ENCODE measurements at places on chromosomes 2 and 18.

GRCh38 chr2:66431274-66431642 is 3.7 kb upstream of the MEIS1 start:
- DNase-seq = no peak

GRCh38 chr2:41871080-41871479 is 176.7 kb upstream of the PKDCC start:
- DNase-seq = no peak

- DNase-seq = no peak
Observed at GRCh38 chr2:121251497-121251896, 33.5 kb downstream of the TFCP2L1 start.

- DNase-seq = no peak
Observed at GRCh38 chr2:177549171-177549570, 156.6 kb downstream of the AGPS start.

DNA sequence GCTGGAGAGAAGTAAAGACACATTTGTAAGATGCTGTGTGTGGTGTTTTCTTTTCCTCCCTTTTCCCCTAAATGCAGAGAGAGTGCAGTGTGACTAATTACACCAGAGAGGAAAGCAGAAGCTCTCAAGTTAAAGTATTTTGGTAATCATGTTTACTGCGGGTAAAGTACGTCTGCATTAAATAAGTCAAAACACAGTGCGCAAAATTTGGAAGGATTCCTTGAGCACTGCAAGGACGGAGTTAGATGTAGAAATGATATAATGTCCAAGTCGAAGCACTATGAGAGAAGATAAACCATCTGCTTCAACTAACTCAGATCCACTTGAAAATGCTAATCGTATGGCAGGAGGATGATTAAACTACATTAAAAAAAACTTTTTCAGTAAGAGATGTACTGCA is 766.5 kb downstream of the RNF144A start:
- no peak for DNase-seq

GRCh38 chr2:173676647-173677046 is 288.5 kb downstream of the SP3 start:
- DNase-seq = no peak

GRCh38 chr18:79828258-79828657 is 30.5 kb downstream of the KCNG2 start:
- no peak for DNase-seq

DNA sequence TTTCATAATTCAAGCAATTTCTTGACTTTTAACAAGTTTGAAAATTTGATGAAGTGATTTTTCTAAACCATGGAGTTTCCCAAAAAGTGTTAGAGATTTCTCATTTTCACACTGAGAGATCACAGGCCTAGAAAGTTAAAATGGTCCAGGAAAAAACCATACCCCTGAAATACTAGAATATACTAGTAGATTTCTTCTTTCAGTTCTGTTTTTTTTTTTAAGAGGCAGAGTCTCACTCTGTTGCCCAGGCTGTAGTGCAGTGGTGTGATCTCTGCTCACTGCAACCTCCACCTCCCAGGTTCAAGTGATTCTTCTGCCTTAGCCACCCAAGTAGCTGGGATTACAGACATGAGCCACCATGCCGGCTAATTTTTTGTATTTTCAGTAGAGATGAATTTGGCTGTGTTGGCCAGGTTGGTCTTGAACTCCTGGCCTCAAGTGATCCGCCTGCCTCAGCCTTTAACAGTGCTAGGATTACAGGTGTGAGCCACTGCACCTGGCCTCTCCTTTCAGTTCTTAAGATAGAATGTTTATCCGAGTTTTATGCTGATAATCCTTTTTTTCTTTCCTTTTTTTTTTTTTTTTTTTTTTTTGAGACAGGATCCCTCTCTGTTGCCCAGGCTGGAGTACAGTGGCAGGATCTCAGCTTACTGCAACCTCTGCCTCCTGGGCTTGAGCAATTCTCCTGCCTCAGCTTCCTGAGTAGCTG is 14.4 kb downstream of the MTHFD2 start:
- DNase-seq = no peak

- DNase-seq = no peak
Observed at GRCh38 chr2:230068651-230069055, at the start of gene SLC16A14. Gene SLC16A14 (minus strand): TSS chr2:230068924. CDS start chr2:230059352, 9,572 bp downstream.

- DNase-seq = no peak
Observed at GRCh38 chr18:12652861-12653401, 5.0 kb downstream of the SPIRE1 start.

GRCh38 chr2:98145070-98145469 is 58.1 kb downstream of the VWA3B start:
- DNase-seq = no peak

GRCh38 chr2:8230466-8230865 is 451.4 kb upstream of the ID2 start:
- no peak for DNase-seq

DNA sequence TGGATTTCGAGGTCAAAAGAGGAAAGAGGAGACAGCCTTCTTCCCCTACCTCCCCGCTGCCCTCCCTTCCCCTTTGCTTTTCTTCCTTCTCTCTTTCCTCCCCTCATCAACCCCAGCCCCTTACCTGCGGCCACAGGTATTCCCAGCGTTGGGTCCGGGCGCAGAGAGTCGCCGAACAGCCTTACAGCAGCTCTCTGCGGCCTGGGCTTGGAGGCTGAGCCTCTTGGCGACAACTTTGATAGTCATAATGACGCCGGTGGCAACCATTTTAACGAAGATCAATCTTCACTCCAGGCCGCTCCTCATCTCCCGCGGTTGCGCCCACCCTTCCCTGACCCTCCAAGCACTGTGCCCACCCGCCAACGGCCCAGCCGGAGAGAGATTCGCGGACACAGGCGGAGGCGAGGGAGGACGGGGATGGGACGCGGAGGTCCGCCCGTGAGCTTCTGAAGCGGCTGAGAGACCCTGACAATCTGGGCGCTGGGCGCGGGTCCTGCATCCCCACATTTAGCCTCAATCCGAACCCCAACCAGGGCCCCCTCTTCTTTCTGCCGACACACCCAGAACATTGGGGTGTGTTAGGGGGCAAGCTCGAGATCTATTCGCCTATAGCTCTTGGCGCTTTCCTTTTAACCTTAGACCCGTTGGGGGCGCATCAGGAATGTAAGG is 1.5 kb upstream of the EVX2 start:
- no peak for DNase-seq

DNA sequence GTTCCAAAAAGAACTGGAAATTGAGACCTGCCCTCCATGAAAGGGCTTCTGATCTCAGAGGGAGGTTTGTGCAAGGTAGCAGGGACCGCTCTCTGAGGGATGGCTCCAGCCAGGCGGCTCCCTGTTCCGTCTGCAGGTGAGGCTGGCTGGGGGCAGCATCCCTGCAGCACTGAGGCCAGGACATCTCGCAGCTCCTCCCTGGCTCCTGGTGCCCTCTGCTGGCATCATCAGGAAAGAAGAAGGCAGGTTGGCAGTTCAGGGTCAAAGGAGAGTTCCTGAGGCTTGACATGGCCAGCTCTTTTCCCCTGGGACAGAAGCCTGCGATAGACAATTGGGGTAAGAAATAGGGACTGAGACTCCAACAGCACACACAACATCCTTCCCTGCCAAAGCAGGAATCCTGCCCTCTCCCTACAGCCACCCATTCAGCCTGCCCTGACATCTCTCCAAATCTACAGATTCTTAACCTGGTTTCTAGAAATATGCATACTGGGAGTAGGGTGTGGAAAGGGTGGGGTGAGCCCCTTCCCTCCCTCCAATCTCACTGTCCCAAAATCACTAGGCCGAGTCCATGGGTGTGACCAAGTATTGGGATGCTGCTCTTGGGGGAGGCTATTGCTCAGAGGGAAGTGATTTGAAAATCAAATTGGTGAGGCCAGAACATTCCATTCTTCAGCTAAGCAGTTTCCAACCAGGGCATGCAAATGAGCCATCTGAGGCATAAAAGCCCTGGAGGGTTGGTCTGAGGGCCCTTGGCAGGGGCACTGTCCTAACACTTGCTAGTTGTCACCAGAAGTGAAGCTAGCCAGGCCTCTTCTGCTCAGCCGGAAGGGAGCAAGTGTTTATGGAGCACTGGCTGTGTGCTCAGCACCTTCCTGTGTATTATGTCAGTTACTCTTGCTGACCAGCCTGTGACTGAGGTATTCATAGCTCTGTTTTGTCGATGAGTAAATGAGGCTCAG is 185.4 kb downstream of the TFCP2L1 start:
- DNase-seq = no peak

- DNase-seq = no peak
Observed at GRCh38 chr2:173138962-173139361, 63.3 kb downstream of the MAP3K20 start.

GRCh38 chr2:230678451-230678850 is 34.2 kb upstream of the CAB39 start:
- no peak for DNase-seq

- DNase-seq = no peak
Observed at GRCh38 chr2:120289221-120289906, 36.7 kb downstream of the RALB start.

GRCh38 chr2:235669983-235670962 is 176.4 kb downstream of the AGAP1 start:
- DNase-seq = no peak

GRCh38 chr18:55314031-55314430 is 274.0 kb downstream of the TCF4 start:
- DNase-seq = no peak

GRCh38 chr2:218727502-218728165 is 17.0 kb downstream of the TTLL4 start:
- DNase-seq = no peak

GRCh38 chr2:94759211-94759610 is 112.0 kb upstream of the TEKT4 start:
- peak; percentile 21 for DNase-seq

- no peak for DNase-seq
Observed at GRCh38 chr18:56461151-56461550, 177.2 kb downstream of the TXNL1 start.

DNA sequence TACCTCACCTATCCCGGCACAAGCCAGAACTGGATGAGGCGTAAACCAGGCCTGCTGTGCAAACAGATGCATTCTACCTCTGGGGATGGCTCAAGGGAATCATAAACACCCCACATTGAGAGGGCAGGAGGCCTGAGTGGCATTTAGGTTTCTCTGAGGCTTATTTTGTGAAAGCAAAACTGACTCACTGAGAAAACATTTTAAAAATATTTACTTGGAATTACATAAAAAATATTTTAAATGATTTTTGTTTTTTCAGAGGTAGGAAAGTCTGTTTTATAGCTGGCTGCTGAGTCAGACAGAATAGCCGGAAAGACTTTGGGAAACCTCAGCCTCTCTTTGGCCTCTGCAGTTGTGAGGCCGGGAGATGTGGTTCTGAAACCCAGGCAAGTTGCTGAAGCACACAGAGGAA is 244.1 kb downstream of the NCKAP5 start:
- no peak for DNase-seq

- DNase-seq = no peak
Observed at GRCh38 chr2:101619191-101619591, 78.3 kb upstream of the MAP4K4 start.

DNA sequence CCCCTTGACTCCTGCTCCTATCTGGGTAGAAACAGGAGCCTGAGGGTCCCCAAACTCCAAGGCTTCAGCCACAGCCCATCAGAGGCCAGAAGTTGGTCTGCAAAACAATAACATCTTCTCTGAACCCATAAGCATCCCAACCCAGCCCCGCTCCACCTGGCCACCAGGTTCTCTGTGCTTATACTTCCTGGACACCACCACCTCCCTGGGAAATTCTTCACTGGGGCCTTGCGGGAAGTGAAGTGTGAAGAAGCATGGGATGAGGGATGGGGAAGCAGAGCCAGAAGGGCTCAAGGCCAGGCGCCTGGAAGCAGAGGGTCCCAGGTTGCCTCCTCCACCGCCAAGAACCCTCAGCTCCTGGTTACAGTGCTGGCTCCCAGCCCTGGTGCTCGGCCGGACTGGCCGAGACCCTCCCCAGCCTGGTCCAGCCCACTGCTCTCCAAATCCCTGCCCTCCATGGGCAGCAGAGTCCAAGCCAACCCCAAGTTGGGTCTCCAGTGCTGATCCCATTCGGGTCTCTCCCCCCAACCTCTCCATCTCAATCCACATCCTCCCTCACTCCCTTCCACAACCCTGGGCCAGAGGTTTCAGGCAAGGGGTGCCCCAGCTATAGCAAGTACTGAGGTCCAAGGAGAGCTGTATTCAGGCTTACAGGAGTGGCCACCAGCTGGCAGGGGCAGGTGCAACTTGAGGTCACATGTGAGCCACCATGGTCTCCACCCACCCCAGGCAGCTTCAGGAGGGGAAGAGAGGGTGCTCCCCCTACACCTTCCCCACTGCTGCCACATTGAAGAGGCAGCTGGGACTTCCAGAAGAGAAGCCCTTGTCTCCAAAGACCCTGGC is 60.7 kb downstream of the TNS1 start:
- DNase-seq = no peak

GRCh38 chr18:56321470-56321869 is 316.9 kb downstream of the TXNL1 start:
- DNase-seq = no peak

- no peak for DNase-seq
Observed at GRCh38 chr2:17749753-17750438, 3.7 kb downstream of the SMC6 start.

GRCh38 chr2:143545949-143546255 is 416.7 kb downstream of the ARHGAP15 start:
- no peak for DNase-seq

DNA sequence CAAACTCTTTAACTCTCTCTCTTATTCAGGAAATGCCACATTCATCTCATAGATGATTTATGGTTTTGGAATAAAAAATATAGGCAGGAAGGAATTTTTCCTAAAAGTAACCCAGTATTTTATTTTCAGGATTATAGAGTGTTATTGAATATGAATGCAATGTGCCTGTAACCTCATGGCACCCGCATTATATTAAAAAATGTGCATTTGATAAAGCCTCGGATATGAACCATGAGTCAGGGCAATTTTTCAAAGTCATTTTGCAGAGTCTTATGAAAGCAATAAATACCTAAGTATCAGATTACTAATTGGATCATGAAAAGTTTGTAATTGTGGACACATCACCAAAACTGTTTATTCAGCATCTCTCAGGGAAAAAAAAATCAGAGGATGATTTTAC is 573.8 kb downstream of the TSN start:
- no peak for DNase-seq

- DNase-seq = no peak
Observed at GRCh38 chr2:126950504-126950903, 51.8 kb downstream of the TEX51 start.

GRCh38 chr2:16351137-16351536 is 314.5 kb downstream of the CYRIA start:
- no peak for DNase-seq

Data from T-helper 1 cell (primary cell).